ENCODE measurements at places on chromosomes 7 and 10.

- DNase-seq = no peak
Measured at GRCh38 chr10:84138478-84139125, 707 bp upstream of the GHITM start.

GRCh38 chr10:96344178-96344577 lies 14.6 kb downstream of the OPALIN start:
- DNase-seq = no peak

DNA sequence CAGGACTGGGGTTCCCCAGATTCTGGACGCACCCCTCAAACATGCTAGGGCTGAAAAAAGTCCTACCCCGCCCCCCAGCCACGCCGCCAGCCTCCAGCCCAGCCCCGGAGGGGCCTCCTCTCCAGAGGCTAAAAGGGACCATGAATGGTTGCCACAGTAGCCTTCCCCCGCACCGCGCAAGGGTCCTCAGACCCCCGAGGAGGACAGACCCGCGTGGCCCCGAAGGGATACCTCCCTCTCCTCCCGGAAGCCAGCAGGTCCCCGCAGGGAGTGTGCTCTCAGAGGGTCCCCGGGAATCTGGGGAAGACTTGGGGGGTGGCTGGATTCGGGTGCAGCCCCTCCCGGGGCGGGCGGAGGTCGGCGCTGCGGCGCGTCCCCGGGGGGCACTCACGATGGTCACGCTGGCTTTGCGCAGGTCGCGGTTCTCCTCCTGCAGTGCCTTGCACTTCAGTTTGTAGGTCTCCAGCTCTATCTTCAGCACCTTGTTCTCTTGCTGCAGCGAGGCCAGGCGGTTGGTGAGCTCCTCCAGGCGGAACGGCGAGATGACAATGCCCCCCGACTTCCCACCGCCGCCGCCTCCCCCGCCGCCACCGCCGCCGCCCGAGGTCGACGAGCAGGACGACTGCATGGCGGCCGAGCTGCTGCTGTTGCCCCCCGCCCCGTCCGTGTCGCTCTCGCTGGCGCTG lies 482 bp downstream of the CCDC6 start:
- no peak for DNase-seq

GRCh38 chr10:677750-678661 lies 11.5 kb downstream of the DIP2C start:
- no peak for DNase-seq

GRCh38 chr7:141208539-141208938 lies 134.7 kb downstream of the TMEM178B start:
- DNase-seq = no peak

DNA sequence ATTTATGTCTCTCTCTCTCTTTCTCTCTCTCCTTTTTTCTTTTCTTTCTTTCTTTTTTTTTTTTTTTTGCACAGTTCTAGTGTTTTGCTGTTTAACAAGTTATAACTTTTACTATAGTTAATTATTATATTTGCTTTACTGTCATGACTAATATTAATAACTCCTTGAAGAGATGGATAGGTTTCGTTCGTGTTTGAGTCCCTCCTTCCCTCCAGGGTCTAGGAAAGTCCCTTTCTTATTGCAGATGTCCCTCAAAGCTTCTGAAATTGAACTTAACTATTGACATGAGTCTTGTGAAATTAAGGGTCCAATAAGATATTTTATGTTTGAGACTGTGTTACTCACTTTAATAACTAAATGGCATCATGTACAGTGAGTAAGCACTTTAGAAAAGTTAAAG lies 131.4 kb downstream of the PLXDC2 start:
- DNase-seq = no peak

- DNase-seq = no peak
Measured at GRCh38 chr10:13074563-13075451, 25.2 kb upstream of the OPTN start.

GRCh38 chr10:69633673-69634635 lies 3.9 kb downstream of the FAM241B start:
- no peak for DNase-seq

DNA sequence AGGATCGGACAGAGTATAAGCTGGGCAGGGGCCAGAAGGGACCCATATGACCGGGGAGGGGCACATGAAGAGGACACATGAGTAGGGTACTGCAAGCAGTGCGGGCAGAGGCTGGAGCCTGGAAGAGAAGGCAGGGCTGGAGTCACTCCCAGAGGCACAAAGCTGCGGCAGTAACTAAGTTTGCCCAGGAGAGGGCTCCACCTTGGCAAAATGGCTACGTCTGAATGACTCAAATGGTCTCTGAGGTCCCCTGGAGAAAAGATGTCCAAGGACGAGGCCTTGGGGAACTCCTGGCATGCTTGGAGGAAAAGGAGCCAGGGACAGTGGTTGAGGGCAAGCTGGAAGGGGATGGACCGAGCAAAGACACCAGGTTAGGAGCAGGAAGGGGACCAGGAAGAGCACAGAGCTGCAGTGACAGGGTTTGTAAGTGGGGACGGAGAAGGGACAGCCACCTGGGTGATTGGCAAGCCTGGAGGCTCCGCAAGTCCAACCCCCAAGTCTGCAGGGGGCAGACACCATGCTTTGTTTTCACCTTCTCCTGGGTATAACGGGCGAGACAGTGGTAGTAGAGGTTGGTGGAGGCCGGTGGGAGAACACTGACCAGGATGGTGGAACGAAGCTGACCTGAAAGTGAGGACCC lies 43.1 kb upstream of the LBX1 start:
- DNase-seq = no peak

DNA sequence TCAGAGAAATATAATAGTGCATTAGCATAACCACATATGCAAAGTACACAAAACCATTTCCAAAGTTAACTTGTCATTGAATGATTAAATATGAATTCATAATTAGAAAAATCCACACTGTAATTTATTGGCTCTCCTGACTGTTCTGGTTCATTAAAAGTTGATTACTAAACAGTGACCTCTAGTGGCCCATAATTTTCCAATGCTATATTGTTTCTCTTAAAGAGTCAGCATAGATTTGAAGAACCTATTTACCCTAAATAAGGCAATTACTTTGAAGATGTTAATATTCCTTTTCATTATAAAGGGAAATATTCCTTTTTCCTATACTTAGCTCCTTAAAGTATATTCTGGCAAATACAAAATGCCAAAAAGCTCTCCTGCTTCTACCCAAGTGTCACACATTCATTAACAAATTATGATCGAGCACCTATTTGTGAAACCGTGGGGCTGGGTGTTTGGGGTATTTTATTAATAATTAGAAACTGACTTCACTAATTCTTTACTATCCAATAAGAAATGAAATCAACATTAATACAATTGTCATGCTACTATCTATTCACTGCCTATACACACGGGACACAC lies 86.2 kb downstream of the HIBADH start:
- no peak for DNase-seq

Measured in AG04449 (cell line).